Activated CD4-positive, alpha-beta T cell treated with anti-CD3 and anti-CD28 coated beads, Interleukin-2, amount 50 U/mL, for 16 hours (primary cell): ENCODE measurements at places on chromosomes 1 and 21.
A peak's percentile ranks its signal among the peaks of the same experiment; 100 is the strongest.

DNA sequence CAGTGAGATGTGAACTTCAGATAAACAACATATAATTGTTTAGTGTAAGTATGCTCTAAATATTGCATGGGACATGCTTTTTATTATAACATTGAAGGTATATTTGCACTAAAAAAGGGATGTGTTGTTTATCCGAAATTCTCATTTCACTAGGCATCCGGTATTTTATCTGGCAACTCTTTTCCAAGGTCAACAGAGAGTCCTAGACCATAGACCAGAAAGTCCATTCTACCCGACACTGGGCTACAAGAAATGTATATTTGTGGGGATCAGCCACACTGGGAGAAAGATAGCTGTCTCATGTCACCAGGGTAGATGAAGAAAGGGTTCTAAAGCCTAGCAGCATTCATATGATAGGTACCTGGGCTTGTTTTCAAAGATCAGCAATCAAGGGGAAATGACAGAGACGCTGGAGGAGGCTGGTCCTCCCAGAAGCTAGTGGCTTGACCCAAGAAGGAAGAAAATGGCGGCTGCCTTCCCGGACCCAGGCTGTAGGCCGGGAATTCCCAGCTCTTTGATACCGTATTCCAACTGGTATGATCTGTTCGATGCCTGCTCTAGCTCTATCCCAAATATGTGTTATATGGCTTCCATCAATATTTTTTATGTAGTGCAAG is 161.1 kb upstream of the IRF2BP2 start:
- DNase-seq = no peak

DNA sequence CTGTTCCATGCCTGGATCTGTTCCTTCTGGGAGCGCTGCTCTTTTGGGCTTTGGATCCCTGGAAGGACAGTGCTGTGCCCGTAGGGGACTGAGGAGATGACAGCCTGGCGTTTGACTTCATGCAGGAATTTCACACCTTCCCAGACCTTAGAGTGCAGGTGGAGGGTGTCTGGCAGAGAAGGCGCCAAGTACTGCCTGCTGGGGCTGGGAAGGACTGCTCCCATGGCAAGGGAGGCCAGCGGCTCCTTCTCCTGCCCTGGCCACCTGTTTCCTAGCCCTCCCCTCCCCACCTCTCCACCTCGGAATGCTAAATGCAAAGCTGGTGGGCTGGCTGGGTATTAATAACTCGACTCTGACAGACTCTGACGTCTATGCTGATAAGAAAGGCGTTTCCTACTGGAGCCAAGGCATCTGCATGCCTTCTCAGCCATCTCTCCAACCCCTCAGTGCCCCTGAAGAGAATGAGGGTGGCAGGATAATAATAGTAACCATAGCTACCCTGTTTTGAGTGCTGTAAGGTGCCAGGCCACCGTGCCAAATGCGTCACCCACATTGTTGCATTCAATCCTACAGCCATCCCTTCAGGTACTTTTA is 17.5 kb upstream of the PDIK1L start:
- no peak for DNase-seq

- DNase-seq = no peak
Measured at GRCh38 chr1:245428681-245429080, 273.9 kb downstream of the KIF26B start.

DNA sequence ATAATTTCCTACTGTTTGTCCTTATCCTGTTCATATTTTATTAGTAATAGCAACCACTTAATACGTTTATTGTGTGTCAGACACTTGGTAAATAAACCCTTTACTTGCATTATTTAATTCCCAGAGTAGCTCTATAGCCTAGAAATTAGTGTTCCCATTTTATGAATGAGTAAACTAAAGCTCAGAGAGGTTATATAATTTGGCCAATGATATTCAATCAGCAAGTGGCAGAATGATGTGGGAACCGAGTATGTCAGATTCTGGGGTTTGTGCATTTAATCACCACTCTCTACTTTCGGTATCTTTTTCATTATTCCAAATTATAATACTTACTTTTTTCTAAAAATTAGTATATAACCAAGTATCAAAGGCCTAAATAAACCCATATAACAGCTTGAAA is 6.6 kb upstream of the ARPC5 start:
- no peak for DNase-seq

GRCh38 chr1:53546409-53547155 is 87.4 kb downstream of the DMRTB1 start:
- DNase-seq = no peak

- no peak for DNase-seq
Measured at GRCh38 chr1:161131523-161132409, 701 bp downstream of the DEDD start.

- DNase-seq = peak; percentile 24
Measured at GRCh38 chr1:40848530-40849189, 13.5 kb downstream of the CITED4 start.

- no peak for DNase-seq
Measured at GRCh38 chr1:240312872-240313271, 221.2 kb downstream of the FMN2 start.

DNA sequence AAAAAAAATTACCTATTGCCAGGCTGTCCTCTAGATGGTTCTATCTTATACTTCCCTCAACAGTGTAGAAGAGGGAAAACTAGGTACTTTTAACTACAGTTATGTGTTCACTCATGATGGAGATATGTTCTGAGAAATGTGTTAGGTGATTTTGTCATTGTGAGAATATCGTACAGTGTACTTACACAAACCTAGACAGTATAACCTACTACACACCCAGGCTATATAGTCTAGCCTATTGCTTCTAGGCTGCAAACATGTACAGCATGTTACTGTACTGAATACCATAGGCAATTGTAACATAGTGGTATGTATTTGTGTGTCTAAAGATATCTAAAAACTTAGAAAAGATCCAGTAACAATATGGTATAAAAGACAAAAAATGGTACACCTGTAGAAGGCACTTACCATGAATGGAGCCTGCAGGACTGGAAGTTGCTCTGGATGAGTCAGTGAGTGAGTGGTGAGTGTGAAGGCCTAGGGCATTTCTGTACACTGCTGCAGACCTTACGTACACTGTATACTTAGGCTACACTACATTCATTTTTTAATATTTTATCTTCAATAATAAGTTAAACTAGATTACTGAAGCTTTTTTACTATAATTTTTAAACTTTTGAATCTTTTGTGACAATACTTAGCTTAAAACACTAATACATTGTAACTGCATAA is 13.2 kb downstream of the MGST3 start:
- peak; percentile 12 for DNase-seq

DNA sequence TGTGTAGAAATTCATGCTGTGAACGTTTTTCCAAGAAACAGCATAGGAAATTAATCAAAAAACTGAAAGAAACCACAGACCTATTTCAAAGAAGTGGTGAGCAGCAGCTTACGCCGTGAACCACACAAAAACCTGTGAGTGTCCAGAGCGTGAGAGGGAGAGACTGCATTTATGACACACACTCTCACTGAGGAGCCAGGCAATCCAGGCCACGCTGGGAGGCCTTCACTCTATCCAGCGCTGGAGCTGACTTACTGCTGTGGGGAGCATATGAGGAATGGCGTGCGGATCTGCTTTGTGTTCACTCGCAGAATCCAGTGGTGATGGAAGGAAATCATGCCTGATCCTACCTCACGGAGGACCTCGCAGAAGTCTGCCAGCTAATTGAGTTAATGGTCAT is 12.7 kb downstream of the ADAMTS1 start:
- no peak for DNase-seq

- no peak for DNase-seq
Measured at GRCh38 chr1:243926803-243927245, 76.8 kb upstream of the AKT3 start.

DNA sequence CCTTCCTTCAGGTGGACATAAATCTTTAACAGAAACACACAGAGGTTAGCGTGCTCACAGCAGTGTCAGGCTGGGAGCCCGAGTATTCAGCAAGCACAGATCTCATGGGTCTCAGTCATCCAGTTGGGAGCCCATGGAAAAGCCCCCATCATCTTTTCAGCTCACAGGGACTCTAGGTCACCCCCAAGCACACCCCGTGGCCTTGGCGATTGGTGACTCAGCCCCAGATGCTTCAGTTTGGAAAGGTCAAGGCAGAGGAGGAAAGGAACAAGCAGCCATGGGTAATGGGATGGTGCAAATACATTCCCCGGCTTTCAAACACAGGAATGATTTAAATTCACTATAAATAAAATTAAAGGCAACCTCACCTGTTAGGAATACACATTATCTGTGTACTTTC is 88.9 kb downstream of the PGBD5 start:
- no peak for DNase-seq

GRCh38 chr1:43321331-43321891 is 16.2 kb upstream of the MPL start:
- DNase-seq = no peak

DNA sequence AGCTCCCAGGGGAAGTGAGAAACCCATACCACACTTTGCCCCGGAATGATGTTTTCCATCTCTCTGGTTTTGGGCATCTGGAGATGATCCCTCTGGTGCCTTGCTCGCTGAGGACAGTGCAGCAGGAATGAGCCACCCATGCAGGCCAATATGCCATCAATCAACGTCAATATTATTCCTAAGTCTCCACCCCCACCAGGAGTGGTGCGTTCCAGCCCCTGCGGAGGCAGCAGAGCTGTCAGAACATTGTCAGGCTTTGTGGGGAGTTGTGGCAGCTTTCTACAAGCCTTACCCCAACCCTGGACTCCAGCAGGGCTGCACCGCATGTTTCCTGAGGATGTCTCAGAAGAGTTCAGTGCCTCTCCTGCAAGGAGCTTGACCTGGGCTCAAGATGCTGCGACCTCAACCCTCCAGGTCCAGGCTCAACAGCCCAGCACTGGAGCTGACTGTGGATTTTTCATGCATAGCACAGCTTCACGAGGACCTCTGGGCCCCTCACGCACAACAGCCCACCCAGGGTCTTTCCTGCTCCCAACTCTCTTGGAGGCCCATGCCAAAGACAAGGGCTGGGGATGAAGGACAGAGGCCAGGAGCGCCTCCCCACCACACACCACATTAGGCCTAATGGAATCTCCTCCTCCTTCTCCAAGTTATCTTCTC is 67.5 kb downstream of the PSMG1 start:
- no peak for DNase-seq
